ENCODE measurements at places on chromosomes 7 and 10.

DNA sequence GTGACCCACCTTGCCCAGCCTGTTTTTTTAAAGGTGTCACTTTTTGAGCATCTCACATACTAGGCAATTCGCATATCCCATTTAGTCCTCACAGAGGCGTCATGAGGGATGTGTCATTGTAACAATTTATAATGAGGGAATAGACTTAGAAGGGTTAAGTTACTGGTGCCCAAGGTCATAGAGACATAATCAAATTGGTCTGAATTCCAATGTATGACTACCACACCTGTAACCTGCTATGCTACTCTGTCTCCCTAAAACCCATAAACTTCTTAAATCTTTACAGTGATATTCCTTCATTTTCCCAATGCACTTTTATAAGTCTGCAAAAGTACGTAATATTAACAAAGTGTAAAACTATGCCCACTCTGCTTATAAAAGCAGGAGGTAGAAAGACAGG, 7.1 kb downstream of the ZMYND11 start:
- no peak for DNase-seq

DNA sequence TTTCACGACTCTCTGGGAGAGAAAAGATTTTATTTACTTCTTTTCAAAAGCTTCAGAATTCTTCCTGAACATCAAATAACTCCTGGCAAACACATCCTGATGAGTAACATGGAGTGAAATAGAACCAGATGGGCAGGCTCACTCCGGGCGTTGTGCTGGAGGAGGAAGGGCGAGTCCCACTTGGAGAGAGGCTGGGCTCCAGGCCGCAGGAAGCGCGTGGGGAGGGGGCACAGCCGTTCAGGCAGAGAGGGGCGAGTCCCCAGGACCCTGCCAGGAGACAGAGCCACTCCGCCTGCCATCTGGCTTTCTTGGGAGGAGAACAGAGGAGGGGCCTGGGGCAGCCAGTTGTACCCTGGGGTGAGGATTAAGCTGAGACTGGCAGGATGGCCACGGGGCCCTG, 265.9 kb upstream of the ZMIZ1 start:
- DNase-seq, result no peak

DNA sequence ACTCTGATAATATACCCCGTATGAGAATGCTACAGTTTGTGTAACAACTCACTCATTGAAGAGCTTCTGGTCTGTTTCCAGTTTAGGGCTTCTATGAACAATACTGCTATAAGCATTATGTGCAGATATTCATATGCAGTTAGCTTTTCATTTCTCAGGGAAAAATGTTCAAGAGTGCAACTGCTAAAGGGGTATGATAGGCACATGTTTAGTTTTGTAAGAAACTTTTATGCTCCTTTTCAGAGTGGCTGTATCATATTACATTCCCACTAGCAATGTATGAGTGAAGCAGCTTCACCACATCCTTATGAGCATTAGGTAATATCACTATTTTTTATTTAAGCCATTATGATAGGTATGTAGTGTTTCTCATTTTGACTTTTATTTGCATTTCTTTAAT, 182.6 kb upstream of the CXCL12 start:
- DNase-seq, result no peak

DNA sequence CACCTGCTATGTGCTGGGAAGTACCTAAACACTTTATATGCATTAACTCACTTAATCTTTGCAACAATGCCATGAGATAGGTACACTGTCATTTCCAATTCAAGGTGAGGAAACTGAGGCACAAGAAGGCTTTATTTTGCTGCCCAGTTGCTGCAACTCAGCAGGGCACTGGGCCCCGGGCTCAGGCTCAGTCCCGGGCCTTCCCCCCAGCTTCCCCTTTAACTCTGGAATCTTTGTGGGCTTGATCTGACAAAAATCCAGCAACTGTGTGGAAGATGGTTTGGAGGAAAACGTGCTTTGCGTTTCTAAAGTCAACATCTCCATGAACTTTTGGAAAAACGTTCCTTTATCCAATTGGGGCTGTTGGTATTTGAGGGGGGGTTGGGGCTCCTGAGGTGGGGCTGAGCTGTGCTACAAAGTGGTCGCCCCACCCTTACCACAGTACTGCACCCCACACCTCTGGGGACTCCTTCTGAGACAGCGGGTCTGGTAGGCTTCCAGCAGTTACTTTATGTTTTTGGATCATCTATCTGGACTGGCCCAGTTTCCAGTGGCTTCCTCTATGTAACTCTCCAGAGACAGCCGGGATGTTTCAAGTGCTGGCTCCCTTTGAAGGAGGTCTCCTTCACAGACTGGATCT, 40.5 kb upstream of the CAMK1D start:
- DNase-seq, result peak; percentile 30

DNA sequence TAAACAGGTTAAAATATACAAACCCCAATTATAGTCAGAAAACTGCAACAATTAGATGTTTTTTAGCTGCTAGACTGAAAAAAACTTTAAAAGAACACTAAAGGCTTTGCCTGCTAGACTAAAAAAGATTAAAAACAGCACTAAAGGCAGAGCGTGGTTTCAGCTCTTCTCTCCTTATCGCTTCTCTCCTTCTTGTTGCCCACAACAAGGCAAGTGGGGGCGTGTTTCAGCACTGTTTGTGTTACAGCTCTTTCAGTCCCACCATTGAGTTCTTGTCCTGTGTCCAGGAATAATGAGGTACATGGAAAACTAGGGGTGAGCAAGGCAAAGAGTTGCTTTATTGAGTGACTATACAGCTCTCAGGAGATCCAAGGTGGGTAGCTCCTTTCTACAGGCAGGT, 112.3 kb downstream of the HPSE2 start:
- DNase-seq, result no peak

- no peak for DNase-seq
Observed at GRCh38 chr7:134513169-134513752, 14.1 kb upstream of the AKR1B10 start.

- no peak for DNase-seq
Observed at GRCh38 chr7:26789481-26790184, 74.8 kb downstream of the SKAP2 start.

Measured in chondrocyte (in vitro differentiated cells).